ENCODE measurements at places on chromosomes 3 and 15.

- no peak for DNase-seq
These were observed 77.6 kb upstream of the SNRPN start for GRCh38 chr15:24877174-24877573.

DNA sequence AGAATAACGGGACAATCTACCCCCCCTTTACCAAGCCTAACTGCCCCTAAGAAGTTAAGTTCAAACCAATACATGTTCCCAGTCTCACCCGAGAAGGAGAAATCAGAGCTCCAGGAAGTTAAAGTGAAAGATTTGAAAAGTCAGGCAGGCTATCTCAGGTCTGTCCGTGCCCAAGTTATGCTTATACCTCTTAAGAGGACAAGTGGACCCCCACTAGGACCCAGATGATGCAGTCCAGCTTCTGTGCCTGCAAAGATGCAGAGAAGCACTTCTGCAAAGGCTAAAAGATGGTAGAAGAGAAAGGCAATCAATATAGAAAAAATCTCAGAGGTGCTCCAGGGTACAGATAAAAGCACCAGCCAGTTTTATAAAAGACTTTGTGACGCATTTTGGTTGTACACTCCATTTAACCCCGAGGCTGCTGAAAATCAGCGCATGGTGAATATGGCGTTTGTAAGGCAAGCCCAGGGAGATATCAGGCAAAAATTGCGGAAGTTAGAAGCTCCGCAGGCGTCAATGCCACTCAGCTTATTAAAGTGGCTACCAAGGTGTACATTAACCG, 9.8 kb upstream of the SLC9C1 start:
- peak; percentile 32 for DNase-seq

- DNase-seq: no peak
These were observed 53.7 kb downstream of the LSAMP start for GRCh38 chr3:116391296-116392201.

GRCh38 chr3:136546720-136547119, 205.5 kb downstream of the STAG1 start:
- no peak for DNase-seq

- DNase-seq: no peak
These were observed 4.3 kb downstream of the IRAK2 start for GRCh38 chr3:10169000-10169496.

DNA sequence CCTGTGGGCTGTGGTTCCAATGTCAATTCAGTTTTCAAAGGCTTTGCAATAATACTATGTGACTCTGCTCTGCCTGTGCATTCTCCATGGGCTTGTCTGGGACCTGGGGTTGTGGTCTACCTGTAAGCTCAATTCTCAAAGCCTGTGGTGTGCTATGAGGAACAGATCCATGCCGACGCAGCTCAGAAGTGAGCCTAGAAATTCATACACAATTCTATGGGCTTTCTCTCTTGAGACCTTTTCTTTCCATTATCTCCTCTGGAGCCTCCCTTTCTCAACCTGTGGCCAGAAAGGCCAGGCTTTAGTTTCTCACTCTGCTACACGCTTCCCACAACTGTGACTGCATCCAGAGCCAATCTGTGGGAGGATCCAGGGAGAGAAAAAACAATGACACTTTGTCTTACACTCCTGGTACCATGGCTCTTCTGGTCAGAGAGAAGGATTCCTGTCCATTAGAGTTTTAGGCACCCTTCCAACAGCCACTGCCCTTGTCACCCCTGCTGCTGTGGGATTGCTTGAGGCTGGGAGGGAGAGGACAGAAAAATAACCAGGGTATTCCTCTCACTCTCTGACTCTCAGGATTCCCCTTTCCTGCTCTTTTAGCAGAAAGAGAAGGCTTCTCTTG, 34.1 kb upstream of the KLF13 start:
- no peak for DNase-seq

DNA sequence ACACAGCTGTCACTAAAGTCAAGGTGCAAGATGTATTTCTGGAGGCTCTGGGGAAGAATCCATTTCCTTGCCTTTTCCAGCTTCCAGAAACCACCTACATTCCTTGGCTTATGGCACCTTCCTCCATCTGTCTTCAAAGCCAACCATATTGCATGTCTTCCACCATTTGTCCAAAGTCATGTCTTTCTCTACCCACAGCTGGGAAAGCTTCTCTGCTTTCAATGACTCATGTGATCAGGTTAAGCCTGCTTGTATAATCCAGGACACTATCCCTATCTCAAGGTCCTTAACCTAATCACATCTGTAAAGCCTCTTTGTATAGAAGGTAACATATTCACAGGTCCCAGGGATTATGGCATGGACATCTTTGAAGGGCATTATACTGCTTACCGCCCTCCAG, 14.2 kb downstream of the ARHGAP31 start:
- no peak for DNase-seq

DNA sequence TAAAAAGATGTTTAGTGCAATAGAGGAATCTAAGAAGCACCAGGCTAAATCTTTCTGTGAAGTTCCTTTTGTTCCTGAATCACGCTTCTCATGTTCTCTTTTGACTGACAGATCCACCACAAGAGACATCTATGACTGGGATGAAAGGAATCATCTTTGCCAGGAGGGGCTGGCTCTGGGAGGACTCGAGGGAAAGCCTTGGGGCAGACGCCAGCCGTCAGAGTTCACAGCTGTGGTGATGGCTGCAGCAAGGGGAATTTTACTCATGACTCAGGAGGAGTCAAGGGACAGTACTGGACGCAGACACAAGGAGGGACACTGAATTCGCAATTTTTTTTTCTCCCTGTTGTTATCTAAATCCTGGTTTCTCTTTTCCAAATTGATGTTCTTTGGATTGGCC, 38.7 kb downstream of the C3orf38 start:
- DNase-seq: no peak

GRCh38 chr3:7977245-7978086, 524.2 kb upstream of the LMCD1 start:
- no peak for DNase-seq

DNA sequence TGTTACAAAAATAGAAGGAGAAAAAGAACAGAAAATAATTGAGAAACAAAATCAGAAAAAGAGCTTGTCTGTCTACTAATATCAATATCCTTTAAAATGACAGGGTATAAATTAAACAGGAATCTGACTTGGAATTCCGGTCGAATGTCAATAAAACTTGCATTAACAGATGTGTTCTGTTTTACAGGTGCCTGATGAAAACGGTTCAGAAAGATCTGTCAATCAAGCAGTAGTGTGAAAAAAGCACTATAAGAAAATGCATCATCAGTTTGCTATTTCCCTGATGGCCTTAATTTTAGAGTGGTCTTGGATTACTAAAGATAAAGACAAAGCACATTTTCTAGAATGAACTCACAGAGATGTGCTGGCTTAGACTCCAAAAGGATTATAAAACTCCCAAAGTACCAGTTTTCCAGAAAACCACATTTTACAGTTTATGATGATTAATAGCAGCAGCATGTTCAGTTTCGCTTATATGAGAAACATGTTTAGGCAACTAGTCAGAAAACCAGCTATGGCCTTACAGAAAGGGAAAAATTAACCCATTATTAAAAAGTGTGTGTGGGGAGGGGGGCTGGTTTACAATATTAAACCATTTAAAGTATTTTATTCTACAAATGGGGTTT, 8.2 kb upstream of the C3orf38 start:
- DNase-seq: no peak

All from anterior cingulate cortex (tissue), 58 donors.